ENCODE measurements at places on chromosomes 11 and 22.
A peak's percentile ranks its signal among the peaks of the same experiment; 100 is the strongest.

- DNase-seq, result no peak
Observed at GRCh38 chr11:33195462-33196173, 34.3 kb upstream of the CSTF3 start.

- no peak for DNase-seq
Observed at GRCh38 chr11:14636119-14636518, 7.5 kb upstream of the PDE3B start.

- no peak for DNase-seq
Observed at GRCh38 chr22:36360871-36361383, 26.8 kb downstream of the MYH9 start.

- DNase-seq, result peak; percentile 84
Observed at GRCh38 chr11:68677432-68677831, 6.9 kb upstream of the GAL start.

DNA sequence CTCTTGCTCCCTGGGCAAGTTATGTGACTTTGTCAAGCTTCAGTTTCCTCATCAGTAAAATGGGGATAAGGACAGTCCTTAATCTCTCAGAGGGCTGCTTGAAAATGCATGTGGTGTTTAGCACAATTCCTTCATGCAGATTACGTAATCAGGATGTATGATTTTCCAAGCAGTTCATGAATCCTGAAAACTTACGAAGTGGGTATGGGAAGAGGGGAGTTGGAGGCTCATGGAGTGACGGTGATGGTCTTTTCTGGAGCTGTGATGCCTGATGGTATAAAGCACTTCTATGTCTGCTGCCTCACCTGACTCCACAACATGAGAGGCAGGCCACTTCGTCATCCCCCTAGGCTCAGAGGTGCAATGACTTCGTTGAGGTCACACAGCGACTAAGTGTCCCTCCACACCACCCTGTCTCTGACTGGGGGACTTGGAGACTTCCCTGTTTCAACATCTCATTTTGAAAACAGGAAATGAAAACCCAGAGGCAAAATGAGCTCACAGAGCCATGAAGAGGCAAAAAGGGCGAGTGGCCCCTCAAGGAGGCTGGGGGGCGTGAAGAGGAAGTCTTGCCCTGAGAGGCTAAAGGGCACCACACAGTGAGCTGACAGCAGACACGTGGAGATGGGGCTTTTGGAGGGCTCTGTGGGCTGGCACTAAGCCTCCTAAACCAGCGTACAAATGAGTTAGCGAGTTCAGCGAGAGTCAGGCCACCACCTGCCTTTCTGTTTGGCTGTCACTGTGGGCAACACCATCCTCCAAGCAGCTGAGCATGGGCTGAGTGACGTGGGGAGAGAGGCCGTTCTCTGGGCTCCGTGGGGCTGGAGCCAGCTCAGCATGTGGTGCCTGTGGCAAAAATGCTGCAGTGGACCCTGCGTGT, 10.1 kb downstream of the MCM5 start:
- no peak for DNase-seq

DNA sequence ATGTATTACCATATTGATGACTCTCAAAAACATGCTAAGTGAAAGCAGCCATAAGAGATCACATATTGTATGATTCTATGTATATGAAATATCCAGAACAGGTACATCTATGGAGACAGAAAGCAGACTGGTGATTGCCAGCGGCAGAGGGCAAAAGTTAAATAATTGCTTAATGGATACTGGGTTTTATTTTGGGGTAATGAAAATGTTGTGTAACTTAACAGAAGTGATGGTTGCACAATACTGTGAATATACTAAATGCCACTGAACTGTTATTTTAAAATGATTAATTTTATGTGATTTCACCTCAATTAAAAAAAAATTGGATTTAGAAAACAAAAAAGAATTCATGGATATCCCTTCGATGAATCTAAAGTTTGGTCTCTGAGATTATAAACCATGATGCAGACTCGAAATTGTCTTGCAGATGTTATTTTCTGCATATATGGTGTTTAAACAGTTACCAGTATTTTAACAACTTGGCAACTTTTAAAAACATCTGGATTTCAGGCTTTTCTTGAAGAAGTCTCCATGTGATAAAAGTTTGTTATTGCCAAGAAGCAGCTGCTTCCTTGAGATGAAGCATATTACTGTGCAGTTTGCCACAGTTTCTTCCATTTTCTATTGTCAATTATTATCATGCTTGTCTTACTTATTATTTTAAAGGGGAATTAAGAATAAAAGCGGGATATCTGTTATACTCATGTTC, 38.1 kb downstream of the LARGE2 start:
- no peak for DNase-seq

GRCh38 chr11:77111277-77111676, 8.6 kb downstream of the OMP start:
- no peak for DNase-seq

- no peak for DNase-seq
Observed at GRCh38 chr11:34640050-34640923, 19.4 kb downstream of the EHF start.

DNA sequence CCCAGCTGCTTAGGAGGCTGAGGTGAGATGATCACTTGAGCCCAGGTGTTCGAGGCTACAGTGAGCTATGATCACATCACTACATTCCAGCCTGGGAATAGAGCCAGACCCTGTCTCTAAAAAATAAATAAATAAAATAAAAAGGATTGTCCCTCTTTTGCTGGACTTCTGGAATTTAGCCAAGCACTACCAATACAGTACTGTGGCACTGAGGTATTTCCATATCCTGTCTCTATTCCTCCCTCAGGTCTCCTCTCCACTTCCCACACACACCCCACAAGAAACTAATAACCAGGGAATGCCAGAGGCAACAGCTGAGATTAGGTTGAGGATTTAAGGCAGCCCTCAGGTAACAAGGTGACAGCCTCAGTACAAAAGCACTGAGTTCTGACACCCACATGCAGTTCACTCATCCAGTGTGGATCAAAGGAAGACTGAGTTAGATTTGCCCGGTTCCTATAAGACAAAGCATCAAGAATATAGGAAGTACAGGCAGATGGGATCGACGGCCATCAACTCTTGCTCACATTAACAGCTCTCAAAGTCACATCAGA, 4.5 kb upstream of the PPP2R1B start:
- DNase-seq, result no peak

- DNase-seq, result no peak
Observed at GRCh38 chr11:33532720-33533385, 167.8 kb downstream of the C11orf91 start.

GRCh38 chr22:22753526-22754267, 109.3 kb downstream of the GGTLC2 start:
- DNase-seq, result peak; percentile 40

- no peak for DNase-seq
Observed at GRCh38 chr22:29801153-29801552, 34.0 kb downstream of the UQCR10 start.

GRCh38 chr22:21012446-21013407, 2.2 kb upstream of the P2RX6 start:
- DNase-seq, result peak; percentile 96

- no peak for DNase-seq
Observed at GRCh38 chr11:2385156-2386151, 8.3 kb downstream of the CD81 start.

DNA sequence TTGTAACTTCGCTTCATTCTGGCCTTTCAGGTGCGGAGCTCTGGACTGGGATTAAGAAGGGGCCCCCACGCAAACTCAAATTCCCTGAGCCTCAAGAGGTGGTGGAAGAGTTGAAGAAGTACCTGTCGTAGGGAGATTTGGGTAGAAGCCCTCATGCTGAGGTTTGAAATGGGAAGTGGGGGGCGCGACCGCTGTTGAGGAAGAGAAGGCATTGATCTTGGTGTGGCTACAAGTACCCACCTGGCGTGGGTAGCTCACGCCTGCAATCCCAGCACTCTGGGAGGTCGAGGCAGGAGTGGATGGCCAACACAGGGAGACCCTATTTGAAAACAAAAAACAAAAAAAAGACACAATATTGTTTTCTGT, 779 bp downstream of the SELENOH start:
- no peak for DNase-seq

DNA sequence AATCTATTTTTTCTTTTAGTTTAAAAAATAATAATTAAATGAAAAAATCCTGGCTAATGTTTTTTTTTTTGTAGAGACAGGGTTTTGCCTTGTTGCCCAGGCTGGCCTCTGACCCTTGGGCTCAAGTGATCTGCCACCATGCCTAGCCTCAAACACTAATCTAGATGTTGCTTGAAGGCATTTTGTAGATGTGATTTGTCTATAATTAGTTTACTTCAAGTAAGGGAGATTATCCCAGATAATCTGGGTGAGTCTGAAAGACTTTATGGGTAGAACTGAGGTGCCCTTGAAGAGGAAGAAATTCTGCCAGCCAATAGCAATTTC, 38.6 kb upstream of the RBFOX2 start:
- peak; percentile 48 for DNase-seq

GRCh38 chr22:43883012-43883661, 8.7 kb downstream of the PNPLA5 start:
- DNase-seq, result peak; percentile 48

- DNase-seq, result no peak
Observed at GRCh38 chr11:105867742-105868141, 154.3 kb downstream of the MSANTD4 start.

- DNase-seq, result peak; percentile 58
Observed at GRCh38 chr11:5291207-5291838, 10.4 kb downstream of the OR51B4 start.

DNA sequence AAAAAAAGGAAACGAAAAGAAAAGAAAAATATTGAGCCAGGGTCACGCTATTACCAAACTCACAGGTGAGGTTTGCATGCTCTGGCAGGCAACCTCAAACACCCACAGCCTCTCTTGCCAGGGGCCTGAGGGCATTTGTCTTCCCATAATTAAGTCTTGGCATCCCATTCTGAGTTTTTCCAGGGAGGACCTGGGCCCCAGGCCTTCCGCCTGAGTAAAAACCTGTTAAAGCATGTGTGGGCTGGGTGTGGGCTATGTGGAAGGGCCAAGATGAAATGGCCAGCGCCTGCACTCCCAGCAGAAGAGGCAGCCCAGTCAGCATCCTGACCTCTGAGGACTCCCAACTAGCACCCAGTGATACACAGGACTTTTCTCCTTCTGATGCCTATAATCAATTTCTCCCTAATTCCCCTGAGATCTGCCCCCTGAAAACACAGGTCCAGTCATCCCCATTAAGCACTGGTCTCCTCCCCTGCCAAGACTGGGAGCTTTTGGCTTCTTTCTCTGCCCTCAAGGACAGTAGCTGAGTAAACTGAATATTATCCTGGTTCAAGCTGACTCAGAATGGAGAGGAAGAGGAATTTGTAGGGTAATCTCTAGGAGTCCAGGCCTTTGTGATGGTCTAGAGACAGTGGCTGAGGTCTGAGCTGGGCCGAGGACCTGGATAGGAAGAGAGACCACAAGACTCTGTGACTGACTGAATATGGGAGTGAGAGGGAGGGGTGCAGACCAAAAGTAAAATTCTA, 35.6 kb upstream of the ACER3 start:
- DNase-seq, result no peak

DNA sequence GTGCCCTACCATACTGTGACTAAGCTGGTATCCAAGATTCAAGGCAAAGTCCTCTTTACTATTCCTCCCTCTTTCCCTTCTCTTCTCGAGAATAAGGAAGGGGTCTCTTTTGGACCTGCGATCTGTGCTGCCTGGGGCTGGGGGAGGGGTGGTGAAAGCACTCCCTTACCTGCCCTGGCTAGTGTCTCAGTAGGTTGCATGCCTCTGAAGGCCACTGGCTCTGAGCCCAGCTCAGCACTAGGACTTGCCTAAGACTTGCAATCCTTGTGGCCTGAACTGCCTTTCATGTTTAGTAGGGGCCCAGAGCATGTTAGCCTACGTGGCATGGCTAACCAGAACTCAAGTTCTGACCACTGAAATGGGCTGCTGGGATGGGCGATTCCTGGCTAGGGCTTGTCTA, 13.0 kb upstream of the REXO2 start:
- no peak for DNase-seq

- DNase-seq, result no peak
Observed at GRCh38 chr11:94536386-94536785, 7.3 kb upstream of the FUT4 start.

DNA sequence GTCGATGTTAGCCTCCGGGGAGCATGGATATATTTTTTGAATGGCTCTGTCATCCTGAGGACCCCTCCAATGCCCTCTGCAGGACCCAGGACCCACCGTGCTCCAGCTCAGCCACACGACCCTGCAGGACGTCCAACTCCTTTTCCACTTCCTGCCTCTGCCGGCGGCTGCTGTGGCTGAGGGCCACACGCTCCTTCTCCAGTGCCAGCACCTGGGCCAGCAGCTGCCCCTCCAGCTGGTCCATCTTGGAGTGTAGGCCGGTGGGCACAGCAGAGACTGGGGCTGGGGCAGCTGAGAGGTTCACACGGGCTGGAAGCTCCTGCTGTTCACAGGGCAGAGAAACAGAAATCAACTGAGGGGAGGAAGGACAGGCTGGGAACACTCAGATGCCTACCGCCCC, 15.6 kb downstream of the NPTXR start:
- peak; percentile 78 for DNase-seq

GRCh38 chr11:20634781-20635180, 34.6 kb upstream of the NELL1 start:
- no peak for DNase-seq

DNA sequence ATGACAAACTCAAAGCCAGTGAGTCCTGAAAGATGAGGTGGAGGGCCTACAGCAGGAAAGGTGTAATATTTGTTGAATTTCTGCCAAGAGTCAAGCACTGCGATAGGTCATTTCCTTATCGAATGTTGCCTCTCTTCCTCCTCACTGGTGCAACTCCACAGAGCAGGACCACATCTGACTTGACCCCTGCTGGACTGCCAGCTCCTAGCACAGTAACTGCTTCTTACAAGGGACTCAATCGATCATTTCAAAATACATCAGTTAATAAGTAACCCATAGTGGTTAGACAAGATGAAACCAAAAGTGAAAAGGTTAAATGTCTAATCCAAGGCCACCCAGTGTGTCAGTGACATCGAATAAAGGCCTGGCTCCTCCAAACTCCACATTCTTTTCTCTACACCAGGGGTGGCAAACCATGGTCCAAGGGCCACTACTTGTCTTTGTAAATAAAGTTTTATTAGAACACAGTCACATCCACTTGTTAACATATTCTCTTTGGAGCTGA, 98.5 kb upstream of the CSNK2A3 start:
- DNase-seq, result no peak

DNA sequence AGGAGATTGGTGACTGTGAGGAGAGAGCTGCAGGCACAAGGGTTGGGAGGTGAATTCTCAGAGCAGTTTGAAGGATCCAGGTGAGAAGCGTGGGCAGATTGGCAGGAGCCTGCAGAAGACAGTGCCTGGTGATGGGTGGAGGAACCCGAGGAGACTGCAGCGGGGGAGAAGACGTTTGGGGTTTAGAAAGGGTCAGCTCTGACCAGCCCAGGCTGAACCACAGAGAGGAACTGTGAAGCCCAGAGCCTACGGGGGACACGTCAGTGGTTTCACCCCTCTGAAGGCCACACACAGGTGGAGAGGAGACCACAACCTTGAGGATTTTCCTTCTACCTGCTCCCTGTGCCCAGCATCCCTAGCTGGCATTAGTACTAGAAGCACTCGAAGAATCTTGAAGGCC, 154.8 kb upstream of the TBCEL start:
- no peak for DNase-seq

- no peak for DNase-seq
Observed at GRCh38 chr11:76365038-76365679, 15.8 kb downstream of the THAP12 start.

GRCh38 chr11:132077416-132077815, 707.0 kb downstream of the NTM start:
- DNase-seq, result no peak

Data from NCI-H524 (cell line).